Activated CD4-positive, alpha-beta T cell treated with anti-CD3 and anti-CD28 coated beads for 36 hours (primary cell): ENCODE measurements at places on chromosomes 11 and 22. TPM values are rescaled to one million over a fixed set of nuclear protein-coding genes. Genes with fewer than 3 reads are reported as not detected.

- no peaks in the 10 kb centered on the region for H3K27me3 ChIP-seq
- H3K4me1 ChIP-seq, result no peaks in the 10 kb centered on the region
- no peak overlapping the region for H3K27ac ChIP-seq
- no peaks in the 10 kb centered on the region for H3K36me3 ChIP-seq
Measured at GRCh38 chr11:80188076-80188627, 747.3 kb upstream of the TENM4 start.

The SNAP29 gene
- 22.8 TPM for total RNA-seq

DNA sequence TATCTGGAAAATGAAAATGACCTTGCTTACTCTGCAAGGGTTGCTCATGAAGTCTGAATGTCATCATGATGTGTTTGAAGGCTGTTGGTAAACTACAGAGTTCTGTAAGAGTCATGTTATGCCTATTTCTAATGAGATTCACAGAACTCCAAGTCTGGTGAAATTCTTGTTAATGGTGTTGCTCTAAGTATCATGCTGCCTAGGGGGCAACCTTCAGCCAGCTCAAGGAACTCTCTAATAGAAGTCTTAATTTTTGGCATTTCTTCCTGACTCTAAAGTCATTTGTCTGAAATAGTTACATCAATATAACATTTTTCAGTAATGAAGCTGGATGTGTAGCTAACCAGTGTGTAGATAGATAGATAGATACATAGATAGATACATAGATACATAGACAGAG is 302.8 kb downstream of the FAT3 start:
- no peaks in the 10 kb centered on the region for H3K27me3 ChIP-seq
- H3K4me3 ChIP-seq, result no peak overlapping the region
- no peak overlapping the region for H3K27ac ChIP-seq
- DNase-seq, result no peak
- no peaks in the 10 kb centered on the region for H3K36me3 ChIP-seq

GRCh38 chr11:33952805-33953204 is 60.9 kb upstream of the LMO2 start:
- H3K4me3 ChIP-seq, result no peak overlapping the region
- H3K4me1 ChIP-seq, result no peaks in the 10 kb centered on the region

DNA sequence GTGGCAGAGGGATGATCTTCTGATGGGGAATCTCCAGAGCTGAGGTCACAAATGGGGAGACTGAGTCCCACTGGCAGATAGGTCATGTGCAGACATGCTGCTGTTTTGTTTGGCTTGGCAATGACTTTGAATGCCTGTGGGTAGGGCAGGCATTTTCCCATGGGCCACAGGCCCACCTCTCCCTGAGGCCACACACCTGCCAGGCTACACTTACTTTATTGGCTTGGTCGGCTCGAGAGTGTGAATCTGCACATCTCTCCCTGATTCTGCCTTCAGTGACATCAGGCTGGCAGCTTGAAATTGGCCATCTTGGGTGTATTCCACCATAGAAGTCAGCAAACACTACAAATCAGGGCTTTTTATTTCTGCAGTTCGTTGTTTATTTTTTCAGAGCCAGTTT is 91.5 kb downstream of the GRIK4 start:
- H3K36me3 ChIP-seq, result no peaks in the 10 kb centered on the region
- no peak overlapping the region for H3K4me3 ChIP-seq
- no peak for DNase-seq

The TRIM48 gene
- not detected for total RNA-seq
